ENCODE measurements at places on chromosomes 11 and 22.

DNA sequence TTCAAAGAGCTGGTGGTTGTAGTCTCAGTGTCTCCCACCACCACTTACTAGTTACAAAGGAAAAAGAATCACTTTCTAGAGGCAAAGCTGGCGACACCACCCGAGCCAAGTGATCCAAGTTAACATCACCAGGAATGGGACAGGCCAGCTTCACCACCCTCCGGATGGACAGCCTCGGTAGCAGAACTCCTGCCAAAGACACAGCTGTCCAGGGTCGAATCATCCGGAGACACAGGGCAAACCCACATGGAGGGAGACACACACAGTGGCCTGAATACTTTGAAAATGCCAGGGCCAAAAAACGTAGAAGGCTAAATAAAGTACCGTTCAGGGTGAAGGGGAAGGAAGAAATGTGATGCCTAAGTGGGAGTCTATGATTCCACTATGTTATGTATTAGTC, 33.1 kb downstream of the KCNQ1 start:
- DNase-seq = no peak

DNA sequence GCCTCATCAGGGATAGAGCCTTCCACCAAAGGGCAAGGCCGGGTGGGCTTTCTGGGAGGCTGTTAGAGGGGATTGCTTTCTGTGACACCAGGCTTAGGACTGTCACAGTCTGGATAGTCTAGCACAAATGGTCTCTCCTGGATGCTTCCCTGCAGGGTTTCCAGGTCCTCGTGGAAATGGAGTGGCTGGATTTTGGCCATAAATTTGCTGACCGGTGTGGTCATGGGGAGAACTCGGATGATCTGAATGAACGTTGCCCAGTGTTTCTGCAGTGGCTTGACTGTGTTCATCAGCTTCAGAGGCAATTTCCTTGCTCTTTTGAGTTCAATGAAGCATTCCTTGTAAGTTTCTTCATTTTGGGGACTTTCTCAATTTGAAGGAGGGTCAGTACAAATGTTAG, 67.1 kb upstream of the HORMAD2 start:
- no peak for DNase-seq

DNA sequence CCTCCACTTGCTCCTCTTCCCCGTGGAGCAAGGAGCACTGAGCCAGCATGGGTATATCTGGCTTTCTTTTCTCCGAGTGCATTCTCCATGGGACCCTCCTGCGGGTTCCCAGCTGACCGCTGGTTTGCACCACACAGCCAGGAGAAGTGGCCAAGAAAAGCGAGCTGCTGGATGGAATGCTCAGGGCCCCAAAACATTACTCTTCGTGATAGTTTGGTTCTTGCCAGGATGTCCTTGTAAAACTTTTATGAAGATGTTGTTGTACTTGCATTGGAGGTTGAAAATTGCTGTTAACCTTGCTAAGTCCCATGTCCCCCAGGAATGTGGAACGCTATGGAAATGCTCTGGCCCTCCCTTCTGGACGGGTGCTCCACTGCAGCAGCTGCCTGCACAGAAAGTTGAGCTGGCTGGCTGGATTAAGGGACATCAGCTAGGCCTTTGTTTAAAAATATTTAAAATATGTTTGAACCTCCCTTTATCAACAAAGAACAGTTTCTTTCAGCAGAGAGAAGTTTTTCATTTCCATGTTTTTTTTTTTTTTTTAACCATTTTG, 68.7 kb downstream of the ZNRF3 start:
- no peak for DNase-seq

- DNase-seq = no peak
Observed at GRCh38 chr11:41659985-41660384, 200.5 kb upstream of the LRRC4C start.

GRCh38 chr11:31445621-31446020, 63.8 kb downstream of the IMMP1L start:
- DNase-seq = no peak

- DNase-seq = no peak
Observed at GRCh38 chr22:47460176-47460575, 697.7 kb downstream of the TBC1D22A start.

DNA sequence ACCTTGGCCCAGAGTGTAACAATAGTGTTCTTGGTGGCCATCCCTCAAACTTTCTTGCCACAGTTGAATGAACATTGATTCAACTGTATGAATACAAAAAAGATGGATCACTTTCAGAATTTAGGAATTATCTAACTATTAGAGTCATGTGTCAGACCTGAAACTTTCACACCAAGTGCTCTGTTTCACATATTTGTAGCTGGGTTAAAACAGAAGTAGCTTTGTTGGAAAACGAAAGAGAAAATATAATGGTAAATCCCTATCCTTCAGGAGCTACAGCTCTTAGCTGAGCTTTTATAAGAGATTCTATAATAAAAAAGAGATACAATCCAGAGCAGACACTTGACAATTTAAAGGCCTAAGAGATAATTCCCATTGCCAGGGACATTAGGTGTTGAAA, 719.3 kb downstream of the JRKL start:
- no peak for DNase-seq

GRCh38 chr11:2202071-2202899, 30.7 kb upstream of the TH start:
- no peak for DNase-seq

DNA sequence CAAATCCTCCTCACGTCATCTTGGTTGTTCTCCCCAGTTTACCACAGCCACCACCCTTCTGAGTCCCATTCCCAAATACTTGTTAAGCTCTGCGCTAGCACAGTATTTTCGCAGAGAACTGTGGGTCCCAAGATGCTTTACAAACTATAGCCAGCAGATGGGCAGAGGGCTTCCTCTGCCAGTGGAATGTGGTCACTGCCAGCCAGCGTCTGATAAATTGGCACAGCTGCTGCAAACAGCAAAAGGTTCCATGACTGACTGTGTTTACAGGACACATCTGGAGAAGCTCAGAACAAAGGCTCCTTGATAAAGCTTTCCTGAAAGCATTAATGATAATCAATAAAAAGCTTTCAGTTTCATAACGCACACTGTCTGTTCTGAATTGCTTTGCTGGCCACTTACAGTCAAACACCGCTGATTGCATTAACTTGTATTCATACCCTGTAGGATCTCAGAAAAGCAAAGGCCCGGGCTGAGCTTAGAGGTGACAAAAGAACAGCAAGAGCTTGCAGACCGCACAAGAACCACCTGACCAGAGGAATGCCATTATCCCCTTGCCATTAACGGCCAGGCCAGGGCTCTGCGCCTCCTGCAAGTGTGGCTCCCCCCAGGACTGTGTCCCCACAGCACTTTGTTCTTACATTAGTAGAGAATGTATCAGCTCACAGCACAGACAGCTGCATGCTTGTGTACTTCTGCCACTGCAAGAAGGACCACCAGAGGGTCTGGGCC, 120.6 kb downstream of the MICAL3 start:
- no peak for DNase-seq

DNA sequence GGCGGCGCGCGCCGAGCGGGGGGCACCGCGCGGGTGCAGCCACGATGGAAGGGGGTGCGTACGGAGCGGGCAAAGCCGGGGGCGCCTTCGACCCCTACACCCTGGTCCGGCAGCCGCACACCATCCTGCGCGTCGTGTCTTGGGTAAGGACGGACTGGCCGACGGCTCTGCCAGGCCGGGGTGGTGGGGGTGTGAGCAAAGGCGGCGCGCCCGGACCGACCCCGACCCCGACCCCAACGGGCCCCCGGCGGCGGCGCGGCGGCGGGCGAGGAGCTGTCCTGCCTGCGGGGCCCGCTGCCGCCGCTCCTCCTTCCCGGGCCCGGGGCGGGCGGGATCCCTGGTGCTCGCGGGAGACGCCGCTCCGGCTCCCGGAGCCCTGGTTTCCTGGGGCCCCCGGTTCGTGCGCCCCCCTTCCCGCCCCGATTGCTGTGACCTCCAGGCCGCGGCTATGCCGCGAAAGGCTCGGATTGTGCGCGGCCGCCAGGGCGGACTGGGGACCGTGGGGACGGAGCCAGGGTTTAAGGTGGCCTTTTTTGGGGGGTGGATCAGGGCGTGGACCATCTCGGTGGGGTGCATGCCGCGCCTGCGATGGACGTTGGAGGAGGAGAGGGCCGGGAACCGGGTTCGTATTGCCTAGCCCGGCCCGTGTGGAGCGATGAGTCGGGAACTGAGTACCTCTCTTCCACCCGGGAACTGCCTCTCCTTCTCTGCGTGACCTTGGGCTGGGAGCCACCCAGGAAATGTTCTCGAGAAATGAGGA, at the start of gene SYNGR1:
Gene SYNGR1, plus strand, starts transcription at position 25 of the 760 bp plus-strand sequence. Its CDS starts 20 bp downstream, at position 45.
- no peak for DNase-seq

GRCh38 chr11:64076758-64077157, 41.0 kb downstream of the FLRT1 start:
- DNase-seq = no peak

DNA sequence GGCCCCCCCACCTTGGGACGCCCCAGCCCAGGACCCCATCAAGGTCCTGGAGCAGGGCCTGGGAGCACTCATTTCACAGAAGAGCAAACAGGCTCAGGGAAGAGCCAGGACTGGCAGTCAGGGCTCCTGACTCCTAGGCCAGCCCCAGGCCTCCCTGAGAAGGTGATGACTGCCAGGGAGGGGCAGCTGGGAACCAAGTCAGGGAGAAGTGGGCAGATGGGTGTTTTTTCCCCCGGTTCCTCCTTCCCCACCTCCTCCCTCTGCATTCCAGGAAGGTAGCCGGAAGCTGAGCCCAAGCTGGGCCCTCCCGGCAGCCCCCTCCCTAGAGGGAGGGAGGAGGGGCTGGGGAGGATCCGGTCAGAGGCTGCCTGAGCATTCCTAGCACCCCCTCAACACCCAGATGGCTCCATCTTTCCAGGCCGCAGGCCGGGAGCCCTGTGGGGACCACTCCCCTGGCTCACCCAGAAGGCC, 19.6 kb downstream of the MYRF start:
- DNase-seq = peak; percentile 89

GRCh38 chr11:9716275-9717039, 52.6 kb downstream of the SWAP70 start:
- peak; percentile 69 for DNase-seq

GRCh38 chr11:134120921-134121526, 52.2 kb downstream of the JAM3 start:
- DNase-seq = no peak

DNA sequence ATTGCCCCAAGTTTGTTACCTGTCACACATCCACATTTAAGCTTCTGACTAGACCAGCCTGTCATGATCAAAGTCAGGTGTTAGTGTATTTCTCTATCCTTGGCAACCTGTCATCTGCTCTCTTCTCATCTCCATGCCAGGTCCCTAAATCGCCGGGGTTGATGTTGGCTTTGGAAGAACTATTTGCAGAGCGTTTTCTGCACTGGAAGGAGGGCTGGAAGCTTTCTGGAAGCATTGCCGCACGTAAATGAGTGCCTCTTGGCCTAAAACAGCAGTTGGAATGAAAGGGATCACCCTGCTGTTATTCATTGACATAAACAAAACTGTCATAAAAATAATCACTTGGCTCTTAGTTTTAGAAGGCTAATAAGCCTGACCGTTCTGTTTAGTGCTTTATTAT, 1.4 kb downstream of the TTC12 start:
- no peak for DNase-seq

DNA sequence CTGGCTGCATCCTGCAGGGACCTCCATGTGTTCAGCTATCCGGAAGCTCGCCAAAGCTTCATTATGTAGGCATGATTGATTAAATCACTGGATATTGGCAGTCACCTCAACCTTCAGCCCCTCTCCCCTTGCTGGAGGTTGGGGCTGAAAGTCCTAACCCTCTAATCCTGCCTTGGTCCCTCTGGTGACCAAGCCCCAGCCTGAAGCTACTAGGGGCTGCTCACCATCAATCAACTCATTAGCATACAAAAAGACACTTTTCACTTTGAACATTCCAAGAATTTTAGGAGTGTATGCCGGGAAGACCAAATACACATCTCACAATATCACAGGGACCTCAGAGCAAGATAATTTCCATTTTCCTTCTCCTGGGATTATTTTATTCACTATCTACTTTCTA, 38.8 kb upstream of the TPBGL start:
- DNase-seq = no peak

GRCh38 chr11:975827-976226, 50.2 kb downstream of the AP2A2 start:
- no peak for DNase-seq

GRCh38 chr11:34719303-34719848, 98.5 kb downstream of the EHF start:
- DNase-seq = peak; percentile 43

DNA sequence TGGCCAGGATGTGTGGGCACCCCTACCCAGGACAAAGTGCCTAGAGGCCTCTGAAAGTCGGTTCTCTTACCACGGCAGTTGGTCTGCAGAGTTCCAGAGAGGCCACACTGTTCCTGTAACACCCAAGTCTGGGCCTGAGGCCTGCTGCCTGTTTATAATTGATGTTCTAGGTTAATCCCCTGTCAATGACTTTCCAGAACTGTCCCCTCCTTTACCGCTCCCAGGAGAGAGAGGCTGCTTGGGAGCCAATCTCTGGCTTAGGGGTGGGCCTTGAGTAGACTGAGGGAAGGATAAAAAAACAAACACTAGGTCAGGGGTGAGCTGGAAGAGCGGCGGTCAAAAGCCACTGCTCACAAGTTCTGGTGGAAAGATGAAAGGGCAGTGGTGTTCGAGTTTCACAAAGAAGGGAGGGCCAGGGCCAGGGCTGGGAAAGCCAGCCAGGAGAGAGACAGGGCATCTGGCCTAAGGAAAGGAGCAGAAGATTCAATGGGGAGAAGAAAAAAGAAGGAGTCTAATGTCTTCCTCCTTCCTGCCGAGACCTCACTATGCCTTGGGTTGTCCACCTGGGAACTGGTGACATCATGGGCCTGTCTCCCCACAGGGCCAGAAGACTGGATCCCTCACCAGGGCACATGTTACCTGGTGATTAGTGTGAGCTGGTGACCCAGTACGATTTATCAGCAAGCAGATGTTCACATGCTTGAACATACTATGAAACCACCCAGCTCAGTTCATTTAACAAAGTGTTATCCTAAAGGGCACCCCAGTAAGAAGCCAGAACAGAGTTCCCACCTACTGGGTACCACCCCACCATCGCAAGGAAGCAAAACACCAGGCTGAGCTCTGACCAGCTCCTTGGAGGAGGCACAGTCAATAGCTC, 50.2 kb downstream of the PC start:
- DNase-seq = no peak

DNA sequence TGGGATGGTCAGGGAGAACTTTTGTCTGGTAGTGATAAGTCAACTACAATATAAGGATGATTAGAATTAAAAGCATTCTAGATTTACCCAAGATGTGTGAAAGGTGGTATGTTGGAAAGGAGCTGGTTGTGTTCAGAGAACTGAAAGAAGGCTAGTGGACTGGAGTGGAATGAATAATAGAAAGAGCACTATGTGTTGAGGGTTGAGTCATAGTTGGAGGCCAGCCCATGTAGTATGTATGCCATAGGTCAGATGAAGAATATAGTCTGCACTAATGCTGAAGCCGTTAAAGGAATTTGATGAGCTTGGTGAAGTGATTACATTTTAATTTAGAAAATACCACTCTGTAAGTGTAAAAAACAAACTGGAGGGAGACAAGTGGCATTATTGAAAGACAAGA, 514.1 kb downstream of the CNTN5 start:
- DNase-seq = peak; percentile 30

- no peak for DNase-seq
Observed at GRCh38 chr22:44821741-44822475, 69.5 kb downstream of the ARHGAP8 start.

DNA sequence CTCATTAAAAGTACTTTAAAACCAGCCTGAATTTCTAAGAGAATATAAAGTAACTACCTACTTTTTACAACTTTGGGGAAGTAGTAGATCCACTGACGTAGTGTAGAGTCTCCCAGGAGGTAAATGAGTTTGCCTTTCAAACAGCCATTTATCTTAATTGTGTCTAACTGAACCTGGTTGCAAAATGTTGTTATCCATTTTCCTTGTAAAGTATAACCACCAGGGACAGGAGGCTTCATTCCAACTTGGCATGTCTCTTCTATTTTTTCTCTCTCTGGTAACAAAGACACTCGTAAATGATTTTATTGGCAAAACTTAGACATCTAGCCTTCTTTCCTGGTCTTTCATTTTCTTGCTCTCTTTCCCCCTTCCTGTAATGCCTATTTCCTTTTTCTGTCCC, 36.9 kb downstream of the NXPE1 start:
- DNase-seq = no peak

Measured in NCI-H226 (cell line).